Hindlimb muscle (tissue), 1 donor: ENCODE measurements at places on chromosomes 13 and 19.
A peak's percentile ranks its signal among the peaks of the same experiment; 100 is the strongest.

- DNase-seq: no peak
Observed at GRCh38 chr19:19224852-19225494, 13.2 kb downstream of the NCAN start.

GRCh38 chr19:48549380-48549779 lies 2.6 kb upstream of the SULT2B1 start:
- no peak for DNase-seq

DNA sequence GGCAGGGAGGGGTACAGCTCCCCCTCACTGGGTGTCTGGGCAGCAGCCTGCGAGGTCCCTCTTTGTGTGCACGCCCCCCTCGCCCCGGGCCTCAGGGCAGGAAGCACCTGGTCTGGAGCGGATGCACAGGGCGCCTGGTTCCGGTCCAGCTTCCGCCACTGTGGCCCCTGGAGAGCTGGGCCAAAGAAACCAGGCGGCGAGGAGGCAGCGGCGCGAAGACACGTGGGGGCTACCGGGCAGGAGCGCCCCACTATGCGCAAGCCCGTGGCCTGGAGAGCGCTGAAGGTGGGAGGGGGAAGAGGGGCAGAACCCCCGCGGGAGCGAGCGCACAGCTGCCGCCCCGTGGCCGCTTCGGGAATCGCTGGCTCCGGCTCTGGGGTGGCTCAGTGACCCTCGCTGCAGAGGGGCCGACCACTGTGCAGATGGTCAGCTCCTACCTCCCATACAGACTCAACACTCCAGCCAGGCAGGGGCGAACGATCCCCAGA lies 1.7 kb upstream of the LYL1 start:
- DNase-seq: peak; percentile 67

DNA sequence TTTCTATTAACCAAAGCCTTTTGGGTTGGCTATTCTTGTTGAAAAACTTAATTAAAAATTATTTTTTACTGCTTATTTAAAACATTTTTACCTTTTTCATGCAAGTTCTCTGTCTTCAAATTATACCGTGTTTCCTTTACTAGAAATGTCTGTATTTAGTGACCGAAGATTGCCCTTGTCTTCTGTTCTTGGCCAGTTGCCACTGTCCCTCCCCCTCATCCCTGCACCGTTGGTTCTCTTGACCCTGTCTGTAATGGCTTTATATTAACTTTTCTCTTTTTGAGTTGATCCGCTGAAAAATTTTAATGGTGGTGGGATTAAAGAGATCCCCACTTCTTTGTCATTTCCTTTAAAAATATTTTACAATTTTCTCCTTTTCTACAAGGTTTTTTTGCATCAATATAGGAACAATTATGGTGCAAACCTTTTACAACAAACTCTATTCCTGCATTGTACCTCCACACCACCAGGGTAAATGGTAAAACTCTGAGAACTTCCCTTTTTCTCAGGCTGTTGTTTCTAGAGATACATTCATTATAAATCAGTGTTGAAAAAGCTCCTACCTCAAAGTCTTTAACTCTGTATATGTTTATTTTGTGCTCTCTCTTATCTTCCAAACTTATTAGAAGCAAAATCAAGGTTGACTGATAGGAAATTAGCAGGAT lies 12.9 kb upstream of the RNF113B start:
- DNase-seq: peak; percentile 38

- peak; percentile 79 for DNase-seq
Observed at GRCh38 chr19:14347999-14348889, 33.0 kb upstream of the ADGRE5 start.

GRCh38 chr19:6738787-6739389 lies 592 bp upstream of the TRIP10 start:
- peak; percentile 68 for DNase-seq

DNA sequence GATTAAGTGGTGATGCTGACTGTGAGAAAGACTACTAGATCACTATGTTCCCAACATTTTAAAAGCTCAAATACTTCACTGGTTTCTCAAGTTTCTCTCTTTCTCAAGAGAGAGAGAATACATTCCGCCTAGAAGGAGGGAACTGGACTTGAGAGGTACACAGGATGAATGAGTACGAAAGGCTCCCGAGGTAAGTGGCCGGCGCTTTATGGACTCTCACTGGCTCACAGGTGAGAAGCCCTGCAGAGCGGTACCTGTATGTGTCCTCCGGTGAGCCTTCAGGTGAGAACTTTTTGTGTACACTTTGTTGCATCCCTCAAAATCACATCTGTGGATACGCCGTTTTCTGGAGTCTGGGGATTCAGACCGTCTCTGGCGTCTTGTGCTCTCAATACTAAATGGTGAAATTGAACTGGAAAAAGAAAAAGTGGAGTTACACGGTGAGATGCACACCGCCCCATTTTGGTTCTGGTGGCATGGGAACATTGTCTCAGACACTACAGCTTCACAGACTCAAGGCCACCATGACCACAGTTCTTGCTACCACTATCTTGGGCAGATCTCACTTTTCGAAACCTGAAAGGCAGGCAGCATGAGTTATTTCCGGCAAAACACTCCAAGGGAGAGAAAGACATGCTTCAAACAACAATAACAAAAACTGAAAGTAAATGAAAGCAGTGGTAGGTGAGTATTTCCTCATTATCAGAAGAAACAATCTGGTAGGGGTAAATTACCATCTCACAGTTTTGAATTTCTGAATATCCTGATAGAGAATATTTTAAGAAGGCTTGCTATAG lies 418.9 kb downstream of the KLF12 start:
- no peak for DNase-seq

DNA sequence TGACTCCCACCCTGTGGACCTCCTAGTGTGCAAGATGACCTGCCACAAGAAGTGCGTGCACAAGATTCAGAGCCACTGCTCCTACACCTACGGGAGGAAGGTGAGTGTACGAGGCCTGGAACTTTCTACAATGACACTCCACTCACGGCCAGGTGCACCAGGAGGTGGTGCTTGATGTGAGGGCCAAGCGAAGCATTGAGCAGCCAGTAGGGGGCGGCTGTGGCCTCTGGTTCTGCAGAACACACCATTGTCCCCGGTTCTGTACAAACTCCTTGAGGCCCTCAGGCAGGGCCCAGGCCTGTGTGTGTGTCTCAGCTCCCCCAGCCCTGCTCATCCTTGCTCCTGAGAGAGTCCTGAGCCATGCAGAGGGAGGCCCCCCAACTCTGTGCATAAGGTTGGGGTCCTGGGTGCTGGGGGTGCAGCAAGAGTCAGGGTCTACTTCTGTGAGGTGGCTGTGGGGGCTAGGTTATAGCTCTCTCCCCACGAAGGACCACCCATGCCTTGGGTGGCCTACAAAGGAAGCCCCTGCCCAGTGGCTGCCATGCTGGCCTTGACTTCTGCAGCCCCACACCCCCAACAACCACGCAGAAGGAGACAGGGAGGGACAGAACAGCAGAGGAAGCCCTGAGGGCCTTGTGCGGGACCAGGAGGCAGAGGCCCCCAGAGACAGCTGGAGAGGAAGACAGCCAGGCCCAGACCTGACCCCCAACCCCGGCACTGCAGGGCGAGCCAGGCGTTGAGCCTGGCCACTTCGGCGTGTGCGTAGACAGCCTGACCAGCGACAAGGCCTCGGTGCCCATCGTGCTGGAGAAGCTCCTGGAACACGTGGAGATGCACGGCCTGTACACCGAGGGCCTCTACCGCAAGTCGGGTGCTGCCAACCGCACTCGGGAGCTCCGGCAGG lies 9.7 kb upstream of the USE1 start:
- DNase-seq: no peak

GRCh38 chr19:58332697-58333096 lies 5.9 kb downstream of the ZSCAN22 start:
- no peak for DNase-seq

DNA sequence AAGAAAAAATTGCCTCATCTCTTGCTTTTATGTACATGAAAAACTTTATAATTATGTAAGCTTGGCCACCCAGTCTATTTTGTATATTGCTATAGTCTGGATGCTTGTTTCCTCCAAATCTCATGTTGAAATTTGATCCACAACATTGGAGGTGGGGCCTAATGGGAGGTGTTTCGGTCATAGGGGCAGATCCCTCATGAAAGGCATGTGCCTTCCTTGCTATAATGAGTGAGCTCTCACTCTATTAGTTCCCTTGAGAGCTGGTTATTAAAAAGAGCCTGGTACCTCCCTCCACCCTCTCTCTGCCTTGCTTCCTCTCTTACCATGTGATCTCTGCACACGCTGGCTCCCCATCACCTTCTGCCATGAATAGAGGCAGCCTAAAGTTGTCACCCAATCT lies 1005.1 kb downstream of the PCDH9 start:
- no peak for DNase-seq

DNA sequence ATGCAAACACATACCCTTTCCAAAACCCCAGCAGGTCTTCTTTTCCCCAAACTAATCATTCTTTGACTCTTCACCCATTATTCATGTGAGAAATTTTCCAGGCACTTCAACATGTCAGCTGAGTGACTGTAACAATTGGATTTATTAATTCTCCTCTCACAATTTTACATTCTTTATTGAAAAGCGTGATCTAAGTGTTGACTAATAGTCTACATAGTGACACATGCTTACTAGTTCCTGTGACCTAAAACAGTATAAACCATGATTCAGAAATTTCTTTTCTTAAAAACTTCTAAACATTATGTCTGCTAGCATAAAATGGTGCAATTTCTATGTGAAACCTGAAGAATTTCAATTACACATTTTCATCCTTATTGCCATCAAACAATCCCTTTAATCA lies 532.3 kb downstream of the GPC5 start:
- DNase-seq: no peak
